Erythroblast (primary cell): ENCODE measurements at places on chromosomes 3 and 15.

DNA sequence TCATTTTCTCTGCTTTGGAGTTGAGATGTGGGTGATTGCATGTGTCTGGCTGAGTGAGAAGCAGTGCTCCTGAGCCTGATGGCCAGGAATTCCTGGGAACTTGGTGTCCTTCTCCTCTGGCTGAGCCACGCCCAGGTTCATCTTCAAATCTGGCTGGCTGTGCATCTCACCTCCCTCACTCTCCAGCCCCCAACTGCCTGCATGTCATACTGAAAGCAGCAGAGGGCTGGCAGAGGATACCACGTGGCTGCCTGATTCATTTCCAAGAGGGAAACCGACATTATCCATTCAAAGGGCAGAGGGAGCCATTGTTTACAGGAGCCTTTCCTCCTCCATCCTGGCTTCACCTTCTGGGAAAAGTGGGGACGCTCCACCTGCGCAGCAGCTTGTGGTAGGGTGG, 57.4 kb downstream of the ABHD5 start:
- DNase-seq: no peak

DNA sequence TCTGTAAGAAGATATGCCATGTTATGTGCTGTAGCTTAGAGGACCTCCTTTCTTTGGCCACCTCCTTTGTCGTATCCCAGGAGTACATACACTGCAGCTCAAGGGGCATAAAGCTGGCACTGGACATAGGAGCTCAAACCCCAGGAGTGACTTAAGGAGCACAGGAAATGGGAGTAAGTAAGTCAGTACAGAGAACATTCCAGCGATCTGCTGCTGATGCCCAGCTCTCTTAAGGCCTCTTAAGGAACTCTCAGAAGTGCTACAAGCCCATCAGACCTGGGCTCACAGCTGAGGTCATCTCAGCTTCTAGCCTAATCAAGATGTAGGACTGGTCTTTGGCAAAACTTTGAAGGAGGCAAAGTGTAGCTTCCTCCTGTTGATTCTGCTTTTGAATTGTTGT, 21.6 kb upstream of the ACTL6A start:
- DNase-seq: no peak

DNA sequence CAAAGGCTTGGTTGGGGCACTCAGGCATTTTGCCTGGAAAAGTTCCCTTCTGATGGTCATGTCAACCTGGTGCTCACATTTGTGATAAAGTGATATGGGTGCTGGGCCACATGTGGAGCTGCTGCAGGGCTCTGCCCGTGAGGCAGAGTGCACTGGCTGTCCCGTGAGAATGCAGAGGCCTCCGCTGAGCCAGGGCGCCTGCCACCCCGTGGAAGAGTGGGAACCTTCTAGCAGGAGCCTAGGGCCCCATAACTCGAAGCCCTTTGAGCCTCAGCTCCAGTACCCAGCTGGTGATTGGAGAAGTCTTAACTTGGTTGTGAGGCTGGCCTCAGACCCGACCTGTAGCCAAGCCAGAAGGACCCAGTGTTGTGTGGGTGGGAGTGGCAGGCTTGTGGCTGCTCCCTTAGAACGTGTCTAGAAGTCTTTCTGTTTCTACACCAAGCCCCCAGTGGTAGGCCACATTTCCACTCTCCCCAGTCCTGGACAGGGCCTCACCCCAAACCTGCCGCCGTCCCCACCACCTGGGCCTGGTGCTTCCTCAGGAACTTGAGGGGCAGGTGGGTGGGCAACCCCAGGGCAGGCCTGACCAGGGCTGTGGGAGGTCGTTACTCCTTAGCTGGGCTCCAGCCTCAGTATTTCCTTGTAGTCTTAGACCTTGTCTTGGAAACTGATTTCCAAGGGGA, 19.7 kb downstream of the SEC61A1 start:
- no peak for DNase-seq

- no peak for DNase-seq
Observed at GRCh38 chr3:40753951-40754350, 229.2 kb downstream of the ZNF621 start.

- DNase-seq: no peak
Observed at GRCh38 chr3:105402287-105402801, 35.6 kb downstream of the ALCAM start.

- DNase-seq: peak; percentile 35
Observed at GRCh38 chr15:39874890-39875549, 45.0 kb downstream of the GPR176 start.

DNA sequence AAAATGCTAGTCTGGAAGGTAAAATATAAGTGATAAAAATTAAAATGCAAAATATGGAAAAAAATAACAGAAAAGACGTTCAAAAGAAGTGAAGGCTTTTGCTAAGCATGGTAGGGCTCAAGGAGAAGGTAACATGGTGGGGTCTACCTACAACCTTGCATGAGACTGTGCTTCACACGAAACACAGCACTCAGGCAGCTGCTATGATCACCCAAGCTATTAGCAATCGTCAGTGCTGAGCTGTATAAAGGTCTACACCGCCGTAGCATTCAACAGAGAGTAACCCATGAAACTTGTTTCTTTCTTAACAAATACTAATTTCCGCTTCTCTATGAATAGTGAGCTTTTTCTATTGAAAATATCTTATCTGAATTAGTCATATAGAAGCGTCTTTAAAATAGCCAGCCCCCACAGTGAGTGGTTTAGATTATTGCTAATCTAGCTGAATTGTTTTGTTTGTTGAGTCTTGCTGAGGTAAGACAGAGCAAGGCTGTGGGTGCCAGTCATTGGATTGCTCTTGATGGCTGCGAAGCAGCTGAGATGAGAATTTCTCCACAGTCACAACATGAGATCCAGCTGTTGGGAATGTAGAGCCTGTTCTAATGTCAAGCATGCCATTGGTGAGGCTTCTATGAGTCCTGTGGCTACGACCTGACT, 230.0 kb downstream of the KLF13 start:
- no peak for DNase-seq

DNA sequence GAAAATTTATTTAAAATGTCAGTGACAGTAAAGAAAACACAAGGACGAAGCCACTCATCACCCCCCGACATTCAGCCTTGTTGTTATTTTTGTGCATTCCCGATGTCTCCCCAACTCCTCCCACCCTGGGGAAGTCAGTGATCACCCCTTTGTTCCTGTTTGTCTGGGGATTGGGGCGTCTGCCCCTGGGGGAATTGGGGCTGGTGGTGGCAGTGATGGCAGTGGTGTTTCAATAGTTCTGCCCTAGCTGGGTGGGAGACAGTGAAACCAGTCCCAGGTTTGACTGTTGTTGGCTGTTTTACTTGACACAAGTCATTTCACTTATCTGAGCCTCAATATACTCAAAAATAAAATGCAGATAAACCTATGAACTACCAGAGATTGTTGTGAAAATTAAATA, 33.5 kb downstream of the IRAK2 start:
- no peak for DNase-seq

DNA sequence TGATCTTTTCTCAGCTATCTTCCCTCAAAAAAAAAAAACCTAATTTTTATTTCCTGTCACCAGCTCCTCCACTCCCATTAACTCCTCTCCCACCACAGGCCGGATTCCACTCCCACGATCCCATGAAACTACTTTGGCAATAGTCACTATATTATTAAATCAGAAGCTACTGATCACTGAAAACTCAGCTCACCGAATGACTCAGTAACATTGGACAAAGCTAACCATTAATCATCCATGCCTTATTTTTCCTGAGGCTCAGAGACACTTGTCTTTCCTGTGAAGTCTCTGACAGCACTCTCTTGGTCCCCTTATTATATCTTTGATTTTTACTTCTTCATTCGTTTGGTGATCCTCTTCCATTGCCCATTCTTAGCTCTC, 260.2 kb downstream of the CGGBP1 start:
- DNase-seq: no peak

GRCh38 chr3:39143051-39143885, 10.1 kb downstream of the CSRNP1 start:
- no peak for DNase-seq

GRCh38 chr3:72270072-72270681, 485.2 kb upstream of the PROK2 start:
- peak; percentile 94 for DNase-seq

- no peak for DNase-seq
Observed at GRCh38 chr3:175432376-175433025, 573.4 kb downstream of the NAALADL2 start.

DNA sequence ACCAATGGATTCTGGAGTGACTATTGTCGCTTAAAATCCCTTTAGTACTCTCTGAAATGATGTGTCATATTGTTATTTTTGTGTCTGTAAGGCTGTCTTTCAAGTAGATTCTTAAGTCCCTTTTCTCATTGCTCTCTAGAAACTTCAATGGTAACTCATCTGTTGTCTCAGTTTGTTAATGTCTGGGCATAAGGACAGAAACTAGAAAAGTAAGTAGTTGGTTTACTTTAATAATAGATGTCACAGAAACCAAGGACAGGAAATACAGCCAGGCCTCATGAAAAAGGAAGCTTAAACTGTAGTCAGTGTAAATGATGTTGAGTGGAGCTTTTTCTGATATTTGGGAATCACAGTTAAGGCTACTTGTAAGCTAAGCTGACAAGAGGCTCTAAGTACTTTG, 730.2 kb upstream of the DPPA4 start:
- no peak for DNase-seq

DNA sequence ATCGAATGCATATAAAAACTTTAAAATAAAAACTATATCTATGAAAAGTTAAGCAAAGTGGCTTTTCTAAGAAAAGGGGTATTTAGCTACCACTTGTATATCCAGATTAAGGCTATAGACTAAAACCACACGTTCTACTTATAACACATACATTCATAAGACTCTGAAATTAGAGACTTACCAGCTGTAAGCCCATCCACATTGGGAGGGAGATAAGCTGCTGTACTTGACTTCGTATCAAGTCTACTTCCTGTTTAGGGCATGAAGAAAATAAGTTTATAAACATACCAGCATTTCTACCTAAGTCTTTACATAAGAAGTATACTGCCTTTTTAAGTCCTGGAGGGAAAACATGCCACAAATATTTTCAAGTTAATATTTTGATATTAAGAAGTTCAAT, 27.7 kb downstream of the AQR start:
- peak; percentile 6 for DNase-seq

- no peak for DNase-seq
Observed at GRCh38 chr15:100559330-100559729, 30.6 kb upstream of the CERS3 start.

GRCh38 chr3:3085782-3086181, 24.4 kb downstream of the IL5RA start:
- DNase-seq: no peak

DNA sequence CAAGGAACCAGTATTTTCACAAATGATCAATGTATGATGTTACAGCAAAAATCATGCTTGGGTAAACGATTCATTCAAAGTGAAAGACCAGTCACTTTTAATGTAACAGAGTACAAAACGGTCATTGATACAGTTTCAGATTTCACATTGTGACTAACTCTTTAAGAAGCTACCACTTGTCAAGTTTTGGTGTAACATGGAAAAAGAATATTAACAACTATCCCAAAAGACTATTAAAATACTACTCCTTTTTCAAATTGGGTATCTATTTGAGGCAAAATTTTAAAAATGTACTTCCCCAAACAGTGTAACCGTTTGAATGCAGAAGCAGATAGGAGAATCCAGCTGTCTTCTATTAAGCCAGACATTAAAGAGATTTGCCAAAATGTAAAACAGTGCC, 31.7 kb downstream of the AKAP13 start:
- no peak for DNase-seq

GRCh38 chr3:194098081-194098842, 37.7 kb upstream of the HES1 start:
- no peak for DNase-seq

- no peak for DNase-seq
Observed at GRCh38 chr15:70995383-70995970, 102.9 kb downstream of the LRRC49 start.

DNA sequence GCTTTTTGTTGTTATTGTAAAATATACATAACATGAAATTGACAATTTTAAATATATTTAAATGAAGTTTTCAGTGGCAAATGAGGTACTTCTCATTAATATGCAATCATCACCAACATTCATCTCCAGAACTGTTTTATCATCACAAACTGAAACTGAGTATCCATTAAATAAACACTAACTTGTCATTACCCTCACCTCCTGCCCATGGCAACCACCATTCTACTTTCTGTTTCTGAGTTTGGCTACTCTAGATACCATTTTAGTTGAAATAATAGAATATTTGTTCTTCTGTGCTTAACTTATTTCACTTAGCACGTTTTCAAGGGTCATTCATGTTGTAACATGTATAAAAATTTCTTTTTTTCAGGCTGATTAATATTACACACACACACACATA, 834.3 kb downstream of the PLOD2 start:
- DNase-seq: no peak

- DNase-seq: no peak
Observed at GRCh38 chr15:23118208-23118607, 18.4 kb downstream of the GOLGA6L1 start.
